LHCN-M2 (cell line): ENCODE measurements at places on chromosomes 3 and 15. TPM values are rescaled to one million over a fixed set of nuclear protein-coding genes. Genes with fewer than 3 reads are reported as not detected.

The ANKUB1 gene
- total RNA-seq: 0.06 TPM in 1 of 2 replicates, not detected in the other

The CDC25A gene
- 21.8 and 34.2 TPM in 2 replicates for total RNA-seq

The GOLGA6L25 gene
- not detected in 2 replicates for total RNA-seq

The TEX55 gene
- total RNA-seq: not detected in 2 replicates

The RBP2 gene
- total RNA-seq: not detected in 2 replicates

The GRK7 gene
- total RNA-seq: not detected in 2 replicates

The LRRC34 gene
- 5.4 TPM in 2 replicates for total RNA-seq

The C2CD4B gene
- total RNA-seq: not detected in 2 replicates

The NPAP1 gene
- total RNA-seq: not detected in 2 replicates

The MASP1 gene
- total RNA-seq: not detected in 2 replicates

The CGNL1 gene
- total RNA-seq: 2.0 and 2.2 TPM in 2 replicates

The CCDC12 gene
- 25.6 and 31.2 TPM in 2 replicates for total RNA-seq

The SLC15A2 gene
- 0.06 and 0.11 TPM in 2 replicates for total RNA-seq

The FILIP1L gene
- total RNA-seq: 2.2 and 4.7 TPM in 2 replicates

The HIGD1A gene
- total RNA-seq: 185 and 201 TPM in 2 replicates

The IQCH gene
- total RNA-seq: 4.1 and 4.8 TPM in 2 replicates

The CYP1A2 gene
- not detected in 2 replicates for total RNA-seq

The SNRPA1 gene
- 25.1 and 25.4 TPM in 2 replicates for total RNA-seq

The GOLGA8J gene
- total RNA-seq: not detected in 2 replicates

The SI gene
- total RNA-seq: not detected in 2 replicates

The CADPS gene
- total RNA-seq: 0.11 TPM in 1 of 2 replicates, not detected in the other

The STAB1 gene
- under 0.01 TPM in 1 of 2 replicates, not detected in the other for total RNA-seq

The CHRNA3 gene
- total RNA-seq: not detected in 2 replicates

The ETV5 gene
- 48.5 and 57.0 TPM in 2 replicates for total RNA-seq

The LDHAL6B gene
- total RNA-seq: not detected in 2 replicates
